ENCODE measurements at places on chromosomes 7 and 10.

DNA sequence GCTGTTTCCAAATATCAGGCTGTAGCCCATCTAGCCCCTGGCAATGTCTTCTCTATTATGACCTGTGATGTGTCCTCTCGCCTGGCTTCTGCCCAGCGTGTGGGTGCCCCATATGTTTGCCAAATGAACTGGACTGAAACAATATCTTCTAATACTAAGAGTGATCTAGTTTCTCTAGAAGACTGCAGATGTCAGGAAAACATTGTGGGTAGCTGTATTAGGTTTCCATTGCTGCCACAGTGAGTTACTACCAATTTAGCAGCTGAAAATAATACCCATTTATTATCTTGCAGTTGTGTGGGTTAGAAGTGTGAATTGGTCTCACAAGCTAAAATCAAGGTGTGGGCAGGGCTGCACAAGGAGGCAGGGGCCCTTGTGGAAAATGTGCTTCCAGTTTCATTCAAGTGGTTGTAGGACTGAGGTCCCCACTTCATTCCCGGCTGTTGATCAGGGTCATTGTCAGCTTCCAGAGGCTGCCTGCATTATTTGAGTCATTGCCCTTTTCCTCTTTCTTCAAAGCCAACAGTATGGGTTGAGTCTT, 202.8 kb upstream of the BMPER start:
- H3K27me3 ChIP-seq, result no peaks in the 10 kb centered on the region
- H3K4me3 ChIP-seq, result no peak overlapping the region
- H3K36me3 ChIP-seq, result no peaks in the 10 kb centered on the region

DNA sequence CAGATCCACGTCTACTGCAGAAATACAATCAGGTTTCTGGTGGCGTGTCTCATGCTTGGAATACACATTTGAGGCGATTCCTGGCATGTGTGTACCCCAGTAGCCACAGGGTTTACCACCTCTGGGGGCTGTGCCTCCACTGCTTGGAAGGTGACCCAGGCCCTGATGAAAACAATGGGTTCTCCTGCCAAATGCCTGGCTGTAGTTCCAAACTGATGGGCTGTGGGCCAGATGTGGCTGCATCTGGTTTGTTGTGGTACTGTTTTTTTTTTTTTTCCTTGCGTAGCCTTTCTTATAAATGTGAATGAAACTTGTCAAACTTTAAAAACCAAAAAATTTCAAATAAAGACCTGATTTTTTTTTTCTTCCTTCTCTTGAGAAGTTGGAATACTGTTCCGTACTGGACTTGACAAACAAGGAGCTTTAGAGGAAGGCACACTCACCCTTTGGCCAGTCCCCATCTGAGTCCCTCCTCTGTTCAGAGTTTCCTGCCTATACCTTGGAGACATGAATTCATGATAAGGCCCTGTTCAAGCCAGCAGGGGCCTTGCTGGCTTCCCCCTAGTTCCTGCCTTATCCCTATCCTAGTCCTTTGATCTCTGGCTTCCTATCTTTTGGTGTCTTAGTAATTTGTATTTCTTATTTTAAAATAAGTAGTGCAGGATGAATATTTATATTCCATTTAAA, 217.1 kb downstream of the PHTF2 start:
- no peak overlapping the region for H3K27ac ChIP-seq
- H3K4me3 ChIP-seq, result no peak overlapping the region
- no peaks in the 10 kb centered on the region for H3K4me1 ChIP-seq
- no peaks in the 10 kb centered on the region for H3K36me3 ChIP-seq

- DNase-seq, result peak; percentile 78
- no peaks in the 10 kb centered on the region for H3K36me3 ChIP-seq
- H3K27ac ChIP-seq, result peak overlapping the region; percentile 89
- H3K4me3 ChIP-seq, result peak overlapping the region; percentile 80
- no peaks in the 10 kb centered on the region for H3K27me3 ChIP-seq
Measured at GRCh38 chr7:7969306-7970236, 975 bp downstream of the GLCCI1 start.

GRCh38 chr10:122646511-122647382, 52.9 kb downstream of the C10orf120 start:
- DNase-seq, result no peak
- H3K27me3 ChIP-seq, result no peaks in the 10 kb centered on the region
- no peaks in the 10 kb centered on the region for H3K4me1 ChIP-seq
- H3K36me3 ChIP-seq, result no peaks in the 10 kb centered on the region
- H3K27ac ChIP-seq, result no peak overlapping the region

GRCh38 chr7:22680482-22680911, 46.5 kb upstream of the IL6 start:
- no peaks in the 10 kb centered on the region for H3K36me3 ChIP-seq
- H3K4me1 ChIP-seq, result no peaks in the 10 kb centered on the region
- no peaks in the 10 kb centered on the region for H3K27me3 ChIP-seq
- no peak overlapping the region for H3K4me3 ChIP-seq

DNA sequence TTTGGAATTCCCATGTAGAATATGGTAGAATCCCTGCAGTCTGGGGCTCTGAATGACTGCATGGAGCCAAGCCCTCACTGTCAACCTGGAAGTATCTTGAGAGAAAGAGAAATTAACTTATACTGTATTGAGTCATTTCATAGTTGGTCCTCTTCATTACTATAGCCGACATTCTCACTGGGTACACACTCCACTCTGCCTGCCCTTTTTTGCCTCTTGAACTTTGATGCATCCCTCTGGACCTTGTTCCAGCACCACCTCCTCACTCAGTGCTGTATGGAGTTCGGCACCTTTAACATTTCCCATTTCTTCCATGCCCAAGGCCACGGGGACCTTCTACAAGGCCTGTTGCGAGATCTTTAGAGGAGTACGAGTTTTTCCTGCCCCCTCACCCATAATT, 4.6 kb upstream of the ARHGAP22 start:
- no peaks in the 10 kb centered on the region for H3K36me3 ChIP-seq
- H3K27ac ChIP-seq, result no peak overlapping the region
- no peak for DNase-seq
- no peaks in the 10 kb centered on the region for H3K4me1 ChIP-seq
- H3K4me3 ChIP-seq, result no peak overlapping the region

- H3K4me1 ChIP-seq, result no peaks in the 10 kb centered on the region
- no peak overlapping the region for H3K4me3 ChIP-seq
- H3K27ac ChIP-seq, result no peak overlapping the region
- H3K36me3 ChIP-seq, result no peaks in the 10 kb centered on the region
- H3K27me3 ChIP-seq, result no peaks in the 10 kb centered on the region
- no peak for DNase-seq
Measured at GRCh38 chr10:122263971-122264370, 7.1 kb upstream of the BTBD16 start.

GRCh38 chr7:106597751-106598546, 63.0 kb downstream of the CCDC71L start:
- no peaks in the 10 kb centered on the region for H3K27me3 ChIP-seq
- no peak overlapping the region for H3K27ac ChIP-seq
- H3K4me1 ChIP-seq, result no peaks in the 10 kb centered on the region
- H3K4me3 ChIP-seq, result no peak overlapping the region
- H3K36me3 ChIP-seq, result no peaks in the 10 kb centered on the region
- DNase-seq, result no peak

DNA sequence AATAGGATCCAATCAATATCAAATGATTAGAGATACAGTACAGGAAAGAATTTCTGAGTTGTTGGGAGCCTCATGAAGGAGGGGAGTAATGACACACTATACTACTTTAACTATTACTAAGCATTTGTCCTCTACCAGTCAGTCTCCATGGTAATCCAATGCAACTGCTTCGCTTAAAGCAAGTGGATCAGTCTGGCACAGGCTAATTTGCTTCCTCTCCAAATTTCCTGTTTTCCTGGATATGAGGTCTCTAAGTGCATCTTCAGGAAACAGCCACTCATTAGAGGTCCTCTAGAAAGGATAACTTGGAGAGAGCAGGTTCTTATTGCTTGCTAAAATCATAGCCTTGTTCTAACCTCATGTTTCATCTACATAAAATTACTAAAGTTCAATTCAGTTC, 8.4 kb upstream of the SEPTIN7 start:
- no peaks in the 10 kb centered on the region for H3K4me1 ChIP-seq
- DNase-seq, result no peak

GRCh38 chr7:45888185-45888992, at the start of gene IGFBP1:
Gene IGFBP1, plus strand, starts transcription at chr7:45888488. Its CDS starts 165 bp downstream, at chr7:45888653.
- H3K27ac ChIP-seq, result no peak within 1 kb of the TSS
- no peaks in the 10 kb centered on the region for H3K4me1 ChIP-seq
- no peaks in the 10 kb centered on the region for H3K36me3 ChIP-seq
- no peak within 1 kb of the TSS for H3K4me3 ChIP-seq

- no peak overlapping the region for H3K4me3 ChIP-seq
- H3K27ac ChIP-seq, result no peak overlapping the region
- no peak for DNase-seq
- no peaks in the 10 kb centered on the region for H3K4me1 ChIP-seq
- H3K27me3 ChIP-seq, result no peaks in the 10 kb centered on the region
Measured at GRCh38 chr7:132240821-132241422, 335.3 kb downstream of the PLXNA4 start.

DNA sequence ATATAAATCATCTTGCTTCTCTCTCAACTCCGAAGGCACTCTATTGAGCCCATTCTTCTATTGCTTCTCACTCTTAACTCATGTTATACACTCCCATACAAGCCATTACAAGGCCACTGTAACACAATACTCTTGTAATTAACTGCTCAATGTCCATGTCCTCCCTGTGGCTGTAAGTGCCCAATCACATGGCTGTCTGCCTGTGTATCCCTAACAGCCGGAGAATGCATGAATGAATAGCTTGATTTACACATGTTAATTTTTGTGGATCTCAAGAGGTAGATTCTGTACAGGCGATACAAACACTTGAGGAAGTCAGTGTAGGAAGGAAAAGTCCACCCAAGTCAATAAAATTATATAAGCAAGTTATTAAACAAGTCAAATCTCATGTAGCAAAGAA, 215.6 kb downstream of the DOCK4 start:
- no peak for DNase-seq
- H3K4me1 ChIP-seq, result no peaks in the 10 kb centered on the region

GRCh38 chr10:107340326-107340725, 175.8 kb upstream of the SORCS1 start:
- H3K4me1 ChIP-seq, result no peaks in the 10 kb centered on the region
- H3K27me3 ChIP-seq, result no peaks in the 10 kb centered on the region
- no peaks in the 10 kb centered on the region for H3K36me3 ChIP-seq
- no peak overlapping the region for H3K27ac ChIP-seq

- H3K27ac ChIP-seq, result no peak overlapping the region
- H3K36me3 ChIP-seq, result no peaks in the 10 kb centered on the region
- H3K4me1 ChIP-seq, result no peaks in the 10 kb centered on the region
- no peaks in the 10 kb centered on the region for H3K27me3 ChIP-seq
- no peak for DNase-seq
- H3K4me3 ChIP-seq, result no peak overlapping the region
Measured at GRCh38 chr10:44850356-44850934, 60.7 kb upstream of the TMEM72 start.

- no peaks in the 10 kb centered on the region for H3K36me3 ChIP-seq
- DNase-seq, result no peak
- no peaks in the 10 kb centered on the region for H3K27me3 ChIP-seq
- no peaks in the 10 kb centered on the region for H3K4me1 ChIP-seq
Measured at GRCh38 chr7:148289630-148290029, 300.9 kb upstream of the C7orf33 start.

GRCh38 chr7:28520074-28521015, 108.0 kb downstream of the CREB5 start:
- H3K36me3 ChIP-seq, result no peaks in the 10 kb centered on the region
- no peak for DNase-seq
- no peak overlapping the region for H3K27ac ChIP-seq
- H3K27me3 ChIP-seq, result no peaks in the 10 kb centered on the region
- no peak overlapping the region for H3K4me3 ChIP-seq
- peaks cover 9% of the 10 kb centered on the region for H3K4me1 ChIP-seq

- H3K4me3 ChIP-seq, result no peak overlapping the region
- H3K36me3 ChIP-seq, result no peaks in the 10 kb centered on the region
- H3K27ac ChIP-seq, result no peak overlapping the region
- no peak for DNase-seq
- no peaks in the 10 kb centered on the region for H3K4me1 ChIP-seq
- H3K27me3 ChIP-seq, result no peaks in the 10 kb centered on the region
Measured at GRCh38 chr10:33704214-33704830, 369.9 kb upstream of the NRP1 start.

- no peak overlapping the region for H3K4me3 ChIP-seq
- no peak for DNase-seq
- H3K36me3 ChIP-seq, result no peaks in the 10 kb centered on the region
- H3K4me1 ChIP-seq, result no peaks in the 10 kb centered on the region
Measured at GRCh38 chr10:128044186-128044585, 82.0 kb downstream of the MKI67 start.

GRCh38 chr7:138645284-138645683, 55.9 kb downstream of the SVOPL start:
- H3K36me3 ChIP-seq, result no peaks in the 10 kb centered on the region
- H3K4me3 ChIP-seq, result no peak overlapping the region
- peak; percentile 62 for DNase-seq

DNA sequence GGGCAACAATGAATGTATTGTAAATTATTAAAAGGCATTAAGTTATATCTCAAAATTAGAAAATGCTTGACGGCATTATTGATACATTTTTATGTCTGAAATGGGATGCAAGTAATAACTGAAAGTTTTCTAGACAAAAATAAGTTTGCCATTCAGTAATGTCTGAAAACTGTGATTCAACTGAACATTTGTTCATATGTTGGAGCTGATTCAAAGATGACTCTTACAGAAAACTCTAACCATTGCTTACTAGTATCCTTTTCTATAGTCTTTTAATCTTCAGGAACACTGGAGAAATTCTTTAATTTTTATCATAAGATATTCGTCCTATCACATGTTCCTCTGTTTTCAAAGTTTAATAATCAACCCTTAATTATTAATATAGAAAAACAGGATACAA, 71.1 kb upstream of the TFEC start:
- no peaks in the 10 kb centered on the region for H3K4me1 ChIP-seq
- no peak for DNase-seq
- no peaks in the 10 kb centered on the region for H3K36me3 ChIP-seq
- H3K27ac ChIP-seq, result no peak overlapping the region

- no peaks in the 10 kb centered on the region for H3K36me3 ChIP-seq
- H3K4me3 ChIP-seq, result no peak overlapping the region
- no peak overlapping the region for H3K27ac ChIP-seq
Measured at GRCh38 chr7:91710881-91711280, 169.6 kb downstream of the MTERF1 start.

- peak overlapping the region; percentile 28 for H3K4me3 ChIP-seq
- DNase-seq, result peak; percentile 60
- no peaks in the 10 kb centered on the region for H3K4me1 ChIP-seq
- H3K27me3 ChIP-seq, result peaks cover 15% of the 10 kb centered on the region
Measured at GRCh38 chr7:98870121-98870651, 372 bp upstream of the TMEM130 start.

DNA sequence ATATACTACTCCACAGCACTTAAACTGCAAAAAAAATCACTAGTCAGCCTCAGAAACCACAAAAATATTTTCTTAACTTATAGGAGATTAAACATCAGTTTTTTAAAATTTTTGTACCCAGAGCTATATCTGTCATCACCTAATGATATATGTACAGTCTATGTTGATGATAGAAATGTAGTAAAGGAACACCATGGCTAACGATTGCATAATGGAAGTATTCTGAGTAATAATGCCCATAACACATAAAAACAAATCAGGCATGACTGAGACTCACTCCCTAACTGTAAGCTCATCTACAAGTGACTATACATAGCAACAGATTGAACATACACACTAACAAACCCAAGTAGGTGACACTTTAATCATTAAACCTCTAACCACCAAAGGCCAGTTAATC, 51.3 kb downstream of the TSPAN12 start:
- no peak overlapping the region for H3K4me3 ChIP-seq
- no peaks in the 10 kb centered on the region for H3K36me3 ChIP-seq
- no peaks in the 10 kb centered on the region for H3K27me3 ChIP-seq
- no peaks in the 10 kb centered on the region for H3K4me1 ChIP-seq

Measured in mesendoderm (in vitro differentiated cells).